Hippocampal formation (tissue), 2 donors: ENCODE measurements at places on chromosomes 5 and 9.
A peak's percentile ranks its signal among the peaks of the same experiment; 100 is the strongest.

DNA sequence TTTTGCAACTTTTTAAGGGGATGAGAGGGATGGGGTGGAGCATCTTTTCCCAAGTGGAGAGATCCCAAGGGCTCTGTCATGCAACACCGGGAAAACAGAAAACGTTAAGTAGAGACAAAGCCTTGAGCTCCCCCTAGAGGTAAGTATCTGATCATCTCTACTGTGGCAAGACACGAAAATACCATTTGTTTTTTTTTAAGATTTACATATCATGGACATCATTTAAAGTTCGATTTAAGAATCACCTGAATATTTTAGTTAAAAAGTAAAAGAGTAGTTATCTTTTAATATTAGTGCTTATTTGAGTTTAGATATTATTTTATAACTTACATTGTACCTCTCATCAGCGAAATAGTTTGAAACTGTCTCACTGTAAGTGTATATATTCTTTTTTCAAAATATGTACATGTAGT lies 200.4 kb downstream of the LRRC70 start:
- DNase-seq: no peak

DNA sequence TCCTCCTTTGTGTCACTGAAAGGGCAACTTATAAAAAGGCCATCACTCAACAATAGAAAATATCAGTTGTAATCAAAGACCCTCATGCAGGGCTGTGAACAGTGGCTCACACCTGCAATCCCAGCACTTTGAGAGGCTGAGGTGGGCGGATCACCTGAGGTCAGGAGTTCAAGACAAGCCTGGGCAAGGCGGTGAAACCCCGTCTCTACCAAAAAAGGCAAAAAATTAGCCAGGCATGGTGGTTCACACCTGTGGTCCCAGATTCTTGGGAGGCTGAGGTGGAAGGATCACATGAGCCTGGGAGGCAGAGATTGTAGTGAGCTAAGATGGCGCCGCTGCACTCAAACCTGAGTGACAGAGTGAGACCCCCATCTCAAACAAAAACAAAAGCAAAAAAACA lies 24.7 kb downstream of the GLDC start:
- no peak for DNase-seq

DNA sequence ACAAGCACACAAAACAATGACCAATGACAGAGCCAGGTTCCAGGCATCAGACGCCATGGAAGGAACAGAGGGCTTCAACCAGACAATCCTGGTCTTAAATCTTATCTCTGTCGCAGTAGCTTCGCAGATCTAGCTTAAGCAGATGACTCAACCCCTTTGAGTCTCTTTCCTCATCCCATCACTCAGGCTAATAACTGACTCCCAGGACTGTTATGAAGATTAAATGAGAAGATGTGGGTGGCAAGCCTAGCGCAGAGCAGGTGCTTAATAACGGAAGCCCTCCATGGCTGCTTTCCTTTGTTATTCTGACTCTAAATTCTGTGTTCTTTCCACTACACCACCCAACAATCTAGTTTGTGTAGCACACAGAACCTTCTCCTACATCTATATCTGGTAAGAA lies 110.9 kb downstream of the SLC24A2 start:
- DNase-seq: no peak

DNA sequence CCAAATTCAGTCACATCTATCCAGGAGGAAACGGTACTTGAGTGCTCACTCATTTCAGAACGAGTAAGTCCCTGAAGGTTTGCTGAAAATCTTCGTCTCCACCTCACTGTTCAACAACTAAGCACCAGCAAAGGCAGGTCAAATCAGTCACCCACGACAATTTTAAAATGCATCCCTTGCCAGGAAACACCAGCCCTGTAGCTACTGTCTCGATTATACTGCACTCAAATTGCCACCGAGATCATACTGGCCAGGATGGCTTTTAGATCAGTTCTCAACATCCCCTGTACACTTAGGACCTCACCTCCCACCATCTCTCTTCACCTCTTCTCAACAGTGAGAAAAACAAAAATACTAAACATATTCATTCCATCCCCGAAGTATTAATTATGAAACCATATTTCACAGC lies 298.6 kb downstream of the AGTPBP1 start:
- DNase-seq: no peak

DNA sequence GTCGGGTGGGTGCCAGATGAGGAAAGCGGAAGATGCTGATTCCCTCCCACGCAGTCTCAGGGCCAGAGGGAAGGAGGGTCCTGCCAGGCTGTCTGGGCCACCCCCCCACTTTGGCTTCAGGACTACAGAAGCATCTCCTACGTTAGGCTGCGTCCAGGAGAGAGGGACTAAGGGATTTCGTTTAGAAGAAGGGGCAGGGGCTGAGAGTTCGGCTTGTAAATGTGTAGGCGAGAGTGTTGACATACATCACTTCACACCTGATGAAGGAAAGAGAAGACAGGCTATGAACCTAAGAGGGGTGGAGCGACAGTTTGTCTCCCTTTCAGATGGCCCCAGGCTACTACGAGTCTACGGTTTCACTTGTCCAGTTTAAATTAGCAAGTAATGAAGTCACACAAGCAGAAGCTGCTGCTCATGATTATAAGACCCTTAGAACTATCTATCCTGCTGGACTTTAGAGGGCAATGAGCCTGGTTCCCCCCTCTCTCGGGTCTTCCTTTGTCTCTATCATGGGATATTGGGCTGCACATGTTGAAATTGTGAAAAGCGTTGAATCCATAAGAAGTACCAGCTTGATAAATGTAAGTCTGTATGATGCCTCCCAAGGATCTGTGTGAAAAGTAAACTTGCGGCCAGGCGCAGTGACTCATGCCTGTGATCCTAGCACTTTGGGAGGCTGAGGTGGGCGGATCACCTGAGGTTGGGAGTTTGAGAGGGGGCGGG lies 193.0 kb downstream of the AOPEP start:
- no peak for DNase-seq

- no peak for DNase-seq
Measured at GRCh38 chr9:21060919-21061561, 16.7 kb downstream of the IFNB1 start.

DNA sequence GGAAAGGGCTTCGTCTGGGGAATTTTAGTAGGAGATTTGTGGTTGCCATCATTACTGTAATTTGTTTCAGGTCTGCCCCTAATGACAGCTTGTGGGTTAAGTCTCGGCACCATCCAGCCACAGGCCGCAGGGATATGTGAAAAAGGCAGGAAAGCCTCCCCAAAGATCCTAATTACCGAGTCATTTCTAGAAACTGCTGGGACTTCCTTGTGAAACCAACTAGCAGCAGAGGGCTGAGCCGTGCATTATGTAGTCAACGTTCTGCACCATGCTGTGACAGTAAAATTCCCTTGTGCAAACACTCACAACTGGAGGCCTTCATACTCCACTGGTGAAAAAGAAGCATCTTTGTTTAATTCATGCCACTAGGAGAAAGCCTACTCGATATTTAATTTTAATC lies 230.3 kb downstream of the MPDZ start:
- no peak for DNase-seq

GRCh38 chr5:117893211-117893610 lies 1095.1 kb downstream of the DTWD2 start:
- DNase-seq: no peak

- DNase-seq: no peak
Measured at GRCh38 chr5:106241409-106241808, 1429.3 kb downstream of the EFNA5 start.

DNA sequence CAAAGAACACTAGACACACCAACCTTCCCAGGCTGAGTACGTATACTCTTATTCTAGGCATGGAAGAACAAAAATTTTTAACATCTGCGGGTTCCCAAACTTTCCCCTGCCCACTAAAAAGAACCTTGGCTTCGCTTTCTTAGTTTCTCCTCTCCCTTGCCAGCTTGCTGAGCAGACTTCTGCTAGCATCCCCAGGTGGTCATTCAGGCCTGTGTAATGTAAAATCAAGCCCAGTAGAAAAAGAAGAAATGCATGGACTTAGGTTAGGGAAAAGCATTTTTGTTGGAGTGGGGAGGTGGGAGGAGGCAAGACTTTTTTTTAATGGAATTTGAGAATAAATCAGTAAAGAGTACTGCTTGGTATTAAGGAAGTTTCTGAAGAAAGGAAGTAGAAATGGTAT lies 331.0 kb upstream of the TLE4 start:
- no peak for DNase-seq

GRCh38 chr5:88782571-88782970 lies 100.4 kb downstream of the MEF2C start:
- no peak for DNase-seq

GRCh38 chr9:136118320-136119060 lies at the start of gene TMEM250:
Gene TMEM250, minus strand, starts transcription at chr9:136118875. Its CDS starts 1,975 bp downstream, at chr9:136116900.
- peak; percentile 90 for DNase-seq

DNA sequence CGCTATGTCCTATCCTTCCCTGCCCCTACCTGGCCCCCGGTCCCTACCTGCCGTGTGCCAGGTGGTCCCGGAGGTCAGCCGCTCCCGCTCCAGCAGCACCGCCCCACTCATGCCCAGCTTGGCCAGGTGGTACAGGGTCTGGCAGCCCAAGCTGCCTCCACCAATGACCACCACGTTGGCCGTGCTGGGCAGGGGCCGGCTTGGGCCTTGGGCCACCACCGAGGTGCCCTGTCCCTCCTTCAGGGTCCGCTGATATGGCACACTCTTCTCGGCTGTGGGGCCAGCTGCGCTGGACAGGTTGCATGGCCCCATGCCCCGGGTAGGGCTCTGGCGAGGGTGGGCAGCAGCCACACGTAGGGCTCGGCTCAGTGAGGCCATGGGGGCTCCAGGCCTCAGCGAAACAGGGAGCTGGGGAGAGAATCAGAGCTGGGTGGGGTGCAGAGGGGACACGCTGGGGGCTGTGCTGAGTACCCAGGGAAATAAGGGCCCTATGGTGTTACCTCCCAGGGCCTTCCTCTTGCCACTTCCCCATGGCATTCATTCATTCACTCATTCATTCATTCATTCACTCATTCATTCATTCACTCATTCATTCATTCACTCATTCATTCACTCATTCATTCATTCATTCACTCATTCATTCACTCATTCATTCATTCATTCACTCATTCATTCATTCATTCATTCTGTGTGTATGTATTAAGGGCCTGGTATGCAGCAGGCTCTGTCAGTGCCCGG lies 4.2 kb downstream of the SARDH start:
- no peak for DNase-seq

- DNase-seq: no peak
Measured at GRCh38 chr9:113546566-113546965, 83.0 kb downstream of the RGS3 start.
